Panc1 (cell line): ENCODE measurements at places on chromosomes 1 and 21. TPM values are rescaled to one million over a fixed set of nuclear protein-coding genes. Genes with fewer than 3 reads are reported as not detected.

GRCh38 chr1:59410457-59410856 is 113.6 kb downstream of the FGGY start:
- no peak overlapping the region for H3K27ac ChIP-seq
- H3K36me3 ChIP-seq: no peaks in the 10 kb centered on the region
- no peaks in the 10 kb centered on the region for H3K4me1 ChIP-seq
- H3K27me3 ChIP-seq: no peaks in the 10 kb centered on the region
- DNase-seq: no peak

SPATA1 gene
- total RNA-seq: 5.0 TPM

GPR137B gene
- 25.3 TPM for total RNA-seq

SFN gene
- 188 TPM for total RNA-seq

- no peaks in the 10 kb centered on the region for H3K36me3 ChIP-seq
- DNase-seq: no peak
- H3K4me3 ChIP-seq: no peak overlapping the region
- no peaks in the 10 kb centered on the region for H3K4me1 ChIP-seq
- H3K27ac ChIP-seq: no peak overlapping the region
Observed at GRCh38 chr21:16535102-16535422, 805.3 kb downstream of the USP25 start.

OMA1 gene
- total RNA-seq: 16.6 TPM

CAMK1G gene
- not detected for total RNA-seq

KCNJ15 gene
- 0.13 TPM for total RNA-seq

LYPD8 gene
- not detected for total RNA-seq

DNA sequence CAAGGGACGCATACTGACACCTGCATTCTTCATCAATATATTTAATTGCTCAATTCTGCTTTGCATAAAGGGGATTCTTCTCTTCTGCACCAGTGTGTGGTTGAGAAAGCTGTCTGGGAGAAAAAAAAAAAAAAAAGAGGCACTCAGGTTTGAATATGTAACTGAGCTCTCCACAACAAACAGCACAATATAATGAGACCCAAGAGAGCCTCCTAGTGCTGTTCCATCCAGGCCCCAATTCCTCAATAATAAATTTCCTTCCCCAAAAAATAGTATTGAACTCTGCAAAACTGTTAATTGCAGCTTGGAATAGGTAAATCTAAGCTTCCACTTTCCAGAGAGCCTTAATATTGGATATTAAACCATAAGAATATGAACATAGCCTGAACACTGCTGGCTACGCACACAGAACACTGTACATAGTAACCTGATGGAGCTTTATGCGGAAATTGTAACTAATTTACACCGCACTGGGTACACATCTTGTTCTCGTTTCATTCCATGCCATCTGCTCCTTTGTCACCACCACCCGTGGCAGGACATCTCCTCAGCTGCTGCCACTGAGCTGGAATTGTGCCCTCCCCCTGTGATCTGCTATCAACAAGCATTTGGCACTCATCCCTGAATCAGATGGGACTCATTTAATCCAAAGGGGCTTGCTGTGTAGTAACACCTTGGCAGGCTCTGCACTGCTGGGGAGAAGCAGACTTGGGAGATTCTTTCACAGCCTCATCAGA is 272.0 kb downstream of the HHIPL2 start:
- no peak for DNase-seq
- no peaks in the 10 kb centered on the region for H3K36me3 ChIP-seq
- no peak overlapping the region for H3K27ac ChIP-seq
- H3K4me1 ChIP-seq: no peaks in the 10 kb centered on the region

FCGR1A gene
- total RNA-seq: not detected

GRCh38 chr1:218646288-218646687 is 301.2 kb downstream of the TGFB2 start:
- H3K36me3 ChIP-seq: no peaks in the 10 kb centered on the region
- H3K27me3 ChIP-seq: no peaks in the 10 kb centered on the region
- H3K27ac ChIP-seq: peak overlapping the region; percentile 49; the same call in 1 of the 2 replicates
- no peak overlapping the region for H3K4me3 ChIP-seq

- H3K36me3 ChIP-seq: no peaks in the 10 kb centered on the region
- no peak for DNase-seq
- no peak overlapping the region for H3K4me3 ChIP-seq
- H3K27ac ChIP-seq: no peak overlapping the region
- no peaks in the 10 kb centered on the region for H3K27me3 ChIP-seq
- H3K4me1 ChIP-seq: no peaks in the 10 kb centered on the region
Observed at GRCh38 chr1:243396876-243397275, 141.0 kb downstream of the SDCCAG8 start.

DNA sequence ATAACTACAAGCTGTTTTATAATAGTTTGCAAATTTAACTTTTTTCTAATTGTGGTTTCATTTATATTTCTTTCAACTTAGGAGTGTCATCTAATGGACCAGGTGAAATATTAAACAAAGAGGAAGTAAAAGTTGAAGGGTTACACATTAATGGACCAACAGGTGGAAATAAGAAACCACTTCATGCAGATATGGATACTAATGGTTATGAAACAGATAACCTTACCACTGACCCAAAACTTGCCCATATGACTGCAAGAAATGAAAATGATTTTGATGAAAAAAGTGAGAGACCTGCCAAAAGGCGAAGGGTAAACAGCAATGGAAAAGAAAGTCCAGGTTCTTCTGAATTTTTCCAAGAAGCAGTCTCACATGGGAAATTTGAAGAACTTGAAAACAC is 59.7 kb downstream of the MIER1 start:
- no peak overlapping the region for H3K4me3 ChIP-seq
- peaks cover 76% of the 10 kb centered on the region for H3K36me3 ChIP-seq
- peaks cover 9% of the 10 kb centered on the region; the same call in 1 of the 2 replicates for H3K4me1 ChIP-seq
- DNase-seq: no peak
- H3K27me3 ChIP-seq: no peaks in the 10 kb centered on the region

DNA sequence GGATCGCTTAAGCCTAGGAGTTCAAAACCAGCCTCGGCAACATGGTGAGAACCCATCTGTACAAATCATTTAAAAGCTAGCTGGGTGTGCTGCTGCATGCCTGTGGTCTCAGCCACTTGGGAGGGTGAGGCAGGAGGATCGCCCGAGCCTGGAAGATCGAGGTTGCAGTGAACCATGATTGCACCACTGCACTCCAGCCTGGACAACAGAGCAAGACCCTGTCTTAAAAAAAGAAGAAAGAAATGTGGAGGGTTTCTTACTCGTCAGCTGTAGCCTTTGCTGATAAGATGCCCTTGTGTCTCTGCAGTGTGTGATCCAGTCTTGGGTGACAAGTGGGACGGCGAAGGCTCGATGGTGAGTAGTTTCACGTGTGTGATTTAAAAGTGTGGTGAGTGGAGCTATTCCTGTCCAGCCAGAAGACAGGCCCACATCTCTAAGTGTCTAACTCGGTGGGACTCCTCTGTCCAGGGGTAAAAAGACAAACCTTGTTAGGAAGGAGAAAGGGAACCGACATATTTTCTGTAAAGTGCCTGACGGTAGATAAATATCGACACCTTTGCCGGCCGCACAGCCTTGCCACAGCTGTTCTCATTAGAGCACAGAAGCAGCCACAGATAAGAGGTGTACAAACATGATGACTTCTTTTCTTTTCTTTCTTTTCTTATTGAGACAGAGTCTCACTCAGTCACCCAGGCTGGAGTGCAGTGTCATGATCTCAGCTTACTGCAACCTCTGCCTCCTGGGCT is 27.0 kb downstream of the PDXK start:
- H3K27ac ChIP-seq: no peak overlapping the region
- DNase-seq: no peak
- no peaks in the 10 kb centered on the region for H3K4me1 ChIP-seq
- no peaks in the 10 kb centered on the region for H3K27me3 ChIP-seq
